CD4-positive, alpha-beta T cell treated with Interleukin-21 for 1 hour (primary cell): ENCODE measurements at places on chromosomes 1 and 21.
A peak's percentile ranks its signal among the peaks of the same experiment; 100 is the strongest.

GRCh38 chr21:43726686-43727518 is 8.0 kb downstream of the PDXK start:
- DNase-seq, result no peak

- DNase-seq, result no peak
Observed at GRCh38 chr21:43818685-43819084, 29.3 kb downstream of the RRP1 start.

GRCh38 chr1:26848941-26849774 is 13.8 kb upstream of the SFN start:
- no peak for DNase-seq

- DNase-seq, result no peak
Observed at GRCh38 chr1:198890214-198890930, 251.5 kb downstream of the PTPRC start.

DNA sequence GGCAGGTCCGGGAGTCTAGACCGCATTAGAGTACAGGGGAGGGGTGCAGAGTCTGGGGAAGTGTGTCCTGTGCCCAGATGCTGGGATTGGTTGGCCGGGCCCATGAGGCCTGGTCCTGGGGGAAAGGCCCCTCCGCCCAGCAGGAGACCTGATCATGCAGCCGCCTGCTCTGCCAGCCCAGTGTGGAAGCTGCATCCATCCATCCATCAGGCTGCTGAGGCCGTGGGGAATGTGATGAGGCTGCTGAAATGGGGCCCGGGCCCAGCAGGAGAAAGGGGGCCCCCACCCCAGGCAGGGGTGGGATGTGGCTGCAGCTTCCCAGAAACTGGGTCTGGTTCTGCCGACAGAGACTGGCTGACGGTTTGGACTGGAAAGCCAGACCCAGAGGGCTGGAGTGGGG is 37.2 kb downstream of the EPHA2 start:
- DNase-seq, result no peak

DNA sequence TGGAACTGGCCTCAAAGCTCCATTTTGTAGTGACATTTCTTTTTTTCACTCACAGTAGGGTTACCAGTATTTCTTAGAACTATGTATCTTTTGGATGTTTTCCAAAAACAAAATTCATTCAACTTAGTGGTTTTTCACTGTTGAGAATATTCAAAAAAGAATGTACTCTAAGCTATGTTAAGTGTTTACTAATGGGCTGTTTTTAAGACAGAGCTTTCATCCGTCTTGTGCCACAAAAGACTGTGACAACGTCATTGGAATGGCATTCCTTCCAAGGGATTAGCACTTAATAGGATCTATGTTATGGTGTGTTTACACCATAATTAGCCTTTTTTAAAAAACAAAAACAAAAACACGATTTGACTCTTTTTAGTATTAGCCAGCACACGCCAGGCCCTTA is 66.8 kb downstream of the TTC3 start:
- no peak for DNase-seq

DNA sequence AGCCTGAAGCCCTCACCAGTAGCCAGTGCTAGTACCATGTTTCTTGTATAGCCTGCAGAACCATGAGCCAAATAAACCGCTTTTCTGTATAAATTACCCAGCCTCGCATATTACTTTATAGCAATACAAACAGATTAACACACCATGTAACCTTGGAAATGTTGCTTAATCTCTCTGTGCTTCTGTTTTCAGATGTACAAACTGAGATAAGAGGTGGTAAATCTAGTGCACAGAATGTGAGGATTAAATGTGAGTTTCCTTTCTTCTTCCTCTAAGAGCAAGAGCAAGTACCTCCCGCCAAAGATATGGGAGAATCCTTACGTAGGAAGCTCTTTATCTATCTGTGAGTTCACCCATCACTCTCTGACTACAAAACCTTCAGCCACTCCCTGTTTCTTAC is 128.4 kb downstream of the HIVEP3 start:
- DNase-seq, result no peak

GRCh38 chr1:1616045-1616790 is 918 bp downstream of the MIB2 start:
- peak; percentile 56 for DNase-seq

DNA sequence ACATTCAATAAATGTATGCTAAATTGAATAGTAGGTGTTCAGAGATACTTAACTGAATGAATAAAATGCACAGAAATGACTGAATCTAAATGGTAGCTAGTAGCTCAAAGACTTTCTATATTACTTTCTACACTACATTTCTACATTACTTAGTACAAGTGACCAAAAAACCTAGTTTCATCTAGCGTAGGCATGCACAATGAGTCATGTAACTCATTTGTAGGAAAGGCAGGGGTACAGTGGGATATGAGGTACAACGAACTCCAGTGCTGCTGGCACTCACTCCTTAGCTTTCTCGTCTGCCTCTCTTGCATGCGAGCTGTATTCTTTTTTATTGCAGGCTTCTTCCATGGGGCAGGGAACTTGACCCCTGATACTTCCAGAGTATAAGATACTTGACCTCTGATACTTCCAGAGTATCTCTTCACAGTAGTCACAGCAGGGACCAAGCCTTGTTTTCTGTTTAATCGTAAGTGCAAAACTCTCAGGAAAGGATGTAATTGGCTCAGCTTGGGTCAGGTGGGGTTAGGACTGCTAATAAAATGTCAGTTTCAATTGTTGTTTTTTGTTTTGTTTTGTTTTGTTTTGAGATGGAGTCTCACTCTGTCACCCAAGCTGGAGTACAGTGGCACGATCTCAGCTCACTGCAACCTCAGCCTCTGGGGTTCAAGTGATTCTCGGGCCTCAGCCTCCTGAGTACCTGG is 4.9 kb upstream of the ATP2B4 start:
- DNase-seq, result no peak

- DNase-seq, result peak; percentile 6
Observed at GRCh38 chr1:15618655-15619525, 1.6 kb downstream of the DDI2 start.

DNA sequence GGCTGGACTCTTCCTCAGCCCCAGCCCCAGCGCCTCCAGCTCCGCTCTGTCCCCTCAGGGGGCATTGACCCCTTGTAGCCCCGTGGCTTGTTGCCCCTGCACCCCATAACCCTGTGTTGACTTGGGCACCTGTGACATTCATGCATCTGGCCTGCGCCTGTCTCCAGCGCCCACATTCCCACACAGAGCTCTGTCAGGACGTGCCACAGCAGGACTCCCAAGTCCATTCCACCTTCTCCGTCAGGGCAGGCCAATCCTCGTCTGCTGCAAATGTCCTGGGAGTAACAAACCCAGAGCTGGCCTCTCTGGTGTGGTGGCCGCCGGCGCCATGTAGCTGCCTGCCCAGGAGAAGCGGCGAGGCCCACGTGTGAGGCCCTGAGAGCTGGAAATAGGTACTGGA is 60.6 kb downstream of the AGPAT3 start:
- no peak for DNase-seq

DNA sequence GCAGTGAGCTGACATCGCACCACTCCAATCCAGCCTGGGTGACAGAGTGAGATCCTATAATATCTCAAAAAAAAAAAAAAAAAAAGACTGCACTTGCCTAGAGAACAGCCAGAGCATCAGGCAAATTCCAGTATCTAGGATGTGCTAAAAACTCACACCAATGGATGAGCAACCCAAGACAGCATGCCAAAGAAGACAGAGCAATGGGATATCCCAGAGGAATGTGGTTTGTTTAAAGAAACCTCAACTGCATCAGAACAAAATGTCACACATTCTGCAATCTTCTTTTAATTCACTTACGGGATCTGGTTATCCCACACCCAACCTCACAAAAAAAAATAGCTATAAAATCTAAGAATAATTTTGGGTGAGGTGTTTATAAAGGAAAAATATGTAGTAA is 7.3 kb downstream of the KCNH1 start:
- DNase-seq, result no peak

DNA sequence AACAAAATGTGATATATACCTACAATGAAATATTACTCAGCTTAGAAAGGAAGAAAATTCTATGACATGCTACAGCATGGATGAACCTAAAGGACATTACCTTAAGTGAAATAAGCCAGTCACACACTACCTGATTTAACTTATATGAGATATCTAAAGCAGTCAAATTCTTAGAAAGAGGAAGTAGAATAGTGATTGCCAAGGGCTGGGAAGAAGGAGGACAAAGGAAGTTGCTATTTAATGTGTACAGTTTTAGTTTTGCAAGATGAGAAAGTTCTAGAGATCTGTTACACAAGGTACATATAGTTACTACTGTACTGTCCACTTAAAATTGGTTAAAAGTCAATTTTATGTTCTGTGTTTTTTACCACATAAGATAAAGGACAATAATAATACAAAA is 87.5 kb upstream of the KCTD3 start:
- no peak for DNase-seq

DNA sequence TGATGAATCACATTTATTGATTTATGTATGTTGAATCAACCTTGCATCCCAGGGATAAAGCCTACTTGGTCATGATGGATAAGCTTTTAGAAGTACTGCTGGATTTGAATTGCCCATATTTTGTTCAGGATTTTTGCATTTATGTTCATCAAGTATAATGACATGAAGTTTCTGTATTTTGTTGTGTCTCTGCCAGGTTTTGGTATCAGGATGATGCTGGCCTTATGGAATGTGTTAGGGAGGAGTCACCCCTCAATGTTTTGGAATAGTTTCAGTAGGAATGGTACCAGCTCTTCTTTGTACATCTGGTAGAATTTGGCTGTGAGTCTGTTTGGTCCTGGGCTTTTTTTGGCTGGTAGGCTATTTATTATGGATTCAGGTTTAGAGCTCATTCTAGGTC is 1643.1 kb upstream of the B3GALT2 start:
- DNase-seq, result no peak

DNA sequence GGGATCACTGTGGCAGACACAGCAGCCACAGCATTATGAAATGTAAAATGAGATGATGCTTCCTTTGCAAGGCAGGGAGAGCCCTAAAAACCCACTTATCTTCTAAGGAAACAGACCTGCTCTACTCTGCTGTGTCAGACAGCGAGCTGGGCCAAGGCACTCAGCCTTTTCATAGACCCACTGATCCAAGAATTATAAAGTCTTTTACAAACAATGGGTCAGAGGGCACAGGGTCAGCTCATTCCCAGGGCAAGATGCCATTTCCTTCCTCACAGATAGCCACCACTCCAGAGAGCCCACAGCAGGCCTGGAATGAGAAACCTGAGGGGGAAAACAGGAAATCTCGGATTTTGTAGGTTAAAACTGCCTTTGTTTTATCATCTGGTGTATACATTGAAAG is 42.9 kb downstream of the CASQ2 start:
- no peak for DNase-seq

DNA sequence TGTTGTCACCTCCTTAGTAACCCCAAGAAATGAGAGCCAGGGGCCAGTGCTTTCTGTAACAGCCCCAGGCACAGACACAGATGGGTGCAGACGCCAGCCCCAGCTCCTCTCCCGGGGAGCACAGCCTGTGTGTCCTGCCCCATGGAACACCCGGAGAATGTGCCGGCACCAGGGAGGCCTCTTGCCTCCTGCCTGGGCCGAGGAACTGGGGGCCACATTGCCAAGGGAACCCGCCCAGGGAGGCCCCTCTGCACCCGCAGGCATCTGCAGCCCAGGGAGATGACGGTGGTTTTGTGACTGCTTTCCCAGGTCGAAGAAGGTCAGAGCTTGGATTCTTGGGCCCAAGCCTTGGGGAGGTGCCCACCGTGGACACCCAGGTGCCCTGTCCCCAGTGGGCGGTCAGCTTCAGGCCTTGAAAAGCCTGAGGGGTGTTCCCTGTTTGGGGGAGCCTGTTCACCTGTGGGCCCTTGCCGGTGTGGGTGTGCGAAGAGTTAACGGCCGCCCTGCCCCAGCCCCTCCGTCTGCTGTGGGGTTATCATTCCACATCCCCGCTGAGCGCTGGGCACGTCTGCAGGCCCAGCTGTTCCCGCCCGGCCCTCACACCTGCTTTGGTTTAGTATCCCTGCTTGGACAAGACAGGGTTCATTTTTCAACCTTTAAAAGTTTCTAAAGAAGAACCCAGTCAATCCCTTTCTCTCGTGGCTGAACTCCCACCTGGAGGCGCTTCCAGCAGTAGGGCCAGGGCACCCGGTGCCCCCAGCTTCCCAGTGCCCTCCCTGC is 62.5 kb downstream of the MORN1 start:
- DNase-seq, result no peak

DNA sequence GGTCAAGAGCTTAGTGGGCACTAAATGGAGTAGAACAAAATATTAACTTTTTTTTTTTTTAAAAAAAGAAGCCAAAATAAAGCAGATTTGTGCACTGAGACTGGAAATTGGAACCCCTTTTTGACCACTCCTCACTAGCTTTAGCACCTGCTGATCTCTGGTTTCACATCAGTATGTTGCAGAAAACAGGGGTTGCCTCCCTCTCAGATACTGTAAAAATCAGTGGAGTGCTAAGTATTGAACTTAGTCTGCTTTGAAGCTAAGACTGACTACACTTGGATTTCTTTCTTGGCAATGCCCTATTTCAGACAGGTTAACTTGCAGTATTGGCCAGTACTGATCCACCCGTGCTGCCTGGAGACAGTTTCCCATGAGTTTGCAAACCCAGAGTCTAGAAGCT is 2.7 kb upstream of the KIAA0040 start:
- DNase-seq, result no peak

GRCh38 chr1:235990330-235990795 is 74.5 kb downstream of the NID1 start:
- DNase-seq, result no peak

DNA sequence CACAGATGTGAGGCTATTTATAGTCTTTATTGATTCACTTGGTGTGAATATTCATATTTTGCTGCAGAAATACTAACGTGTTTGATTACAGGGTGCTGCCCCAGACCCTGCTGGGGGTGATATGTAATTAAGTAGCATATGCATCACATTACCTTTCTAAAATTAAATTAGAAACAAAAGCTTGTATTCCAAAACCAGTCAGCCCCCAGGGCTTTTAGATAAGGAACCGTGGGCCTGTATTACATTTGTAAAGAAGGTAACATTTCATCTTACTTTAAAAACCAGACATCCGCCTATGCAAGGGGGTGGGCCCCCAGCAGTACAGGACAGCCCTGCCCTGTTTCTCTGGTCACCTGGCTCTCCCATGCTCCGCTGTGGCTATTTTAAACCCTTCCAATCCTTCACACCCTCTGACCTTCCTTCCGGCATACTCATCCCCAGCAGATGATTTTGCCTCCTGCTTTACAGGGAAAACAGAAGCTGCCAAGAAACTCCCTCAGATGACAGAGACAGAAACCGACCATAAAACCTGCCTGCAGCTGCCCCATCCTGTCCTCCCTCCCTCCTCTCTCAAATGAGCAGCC is 22.0 kb upstream of the KCNC4 start:
- no peak for DNase-seq

GRCh38 chr1:3463408-3463863 is 9.0 kb downstream of the ARHGEF16 start:
- DNase-seq, result no peak

GRCh38 chr1:84096176-84096575 is 47.9 kb upstream of the PRKACB start:
- no peak for DNase-seq

- DNase-seq, result no peak
Observed at GRCh38 chr1:6948861-6949260, 163.6 kb downstream of the CAMTA1 start.
